Activated naive CD4-positive, alpha-beta T cell (primary cell): ENCODE measurements at places on chromosomes 5 and 9.

DNA sequence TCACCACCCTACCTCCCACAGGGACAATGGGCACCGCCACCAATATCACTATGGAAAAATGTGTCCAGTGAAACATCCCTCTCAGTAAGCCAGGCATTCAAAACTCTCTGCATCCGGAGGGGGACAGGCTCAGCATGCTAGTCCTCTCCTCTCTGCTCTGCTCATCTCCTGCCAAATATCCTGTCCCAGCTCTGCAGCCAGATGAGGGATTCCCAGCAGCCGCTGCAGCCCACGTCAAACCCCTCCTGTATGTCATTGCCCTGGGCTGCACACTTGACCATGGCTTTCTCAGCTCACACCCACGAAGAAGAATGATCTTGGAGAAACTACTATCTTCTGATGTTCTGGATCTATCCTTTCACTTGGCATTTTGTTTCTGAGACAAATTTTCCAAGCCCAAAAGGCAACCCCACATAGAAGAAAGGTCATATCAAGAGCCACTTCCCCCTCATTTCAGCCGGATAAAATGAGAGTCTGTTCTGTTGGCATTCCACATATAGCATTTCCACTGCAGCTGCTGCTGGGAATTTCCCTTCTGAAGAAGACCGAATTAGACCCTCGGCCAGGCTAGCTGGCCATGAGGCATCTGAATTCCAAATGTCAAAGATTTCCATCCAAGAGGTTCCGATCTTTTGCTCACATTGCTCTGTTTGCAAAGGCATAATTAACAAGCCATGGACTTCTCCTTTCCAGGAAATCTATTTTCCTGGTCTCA, 338.0 kb downstream of the ACTL7B start:
- DNase-seq: no peak

DNA sequence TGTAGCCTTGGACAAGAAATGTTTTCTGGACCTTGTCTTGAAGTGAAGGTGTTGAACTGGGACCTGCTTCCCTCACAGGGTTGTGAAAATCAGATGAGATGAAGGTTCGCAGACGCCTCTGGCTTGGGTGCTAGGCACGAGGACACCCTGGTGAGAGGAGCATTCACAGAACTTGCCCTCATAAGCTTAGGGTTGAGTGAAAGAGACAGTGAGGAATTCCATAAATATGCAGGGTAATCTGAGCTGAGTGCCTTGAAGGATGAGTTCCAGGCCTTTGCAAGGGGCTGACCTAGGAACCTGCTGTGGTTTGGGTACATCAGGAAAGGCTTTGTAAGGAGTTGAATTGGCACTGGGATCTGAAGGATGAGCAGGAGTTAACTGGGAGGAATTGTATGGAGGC, 75.7 kb upstream of the SAP30L start:
- no peak for DNase-seq

- no peak for DNase-seq
These were observed 59.3 kb downstream of the RGS3 start for GRCh38 chr9:113522858-113523257.

DNA sequence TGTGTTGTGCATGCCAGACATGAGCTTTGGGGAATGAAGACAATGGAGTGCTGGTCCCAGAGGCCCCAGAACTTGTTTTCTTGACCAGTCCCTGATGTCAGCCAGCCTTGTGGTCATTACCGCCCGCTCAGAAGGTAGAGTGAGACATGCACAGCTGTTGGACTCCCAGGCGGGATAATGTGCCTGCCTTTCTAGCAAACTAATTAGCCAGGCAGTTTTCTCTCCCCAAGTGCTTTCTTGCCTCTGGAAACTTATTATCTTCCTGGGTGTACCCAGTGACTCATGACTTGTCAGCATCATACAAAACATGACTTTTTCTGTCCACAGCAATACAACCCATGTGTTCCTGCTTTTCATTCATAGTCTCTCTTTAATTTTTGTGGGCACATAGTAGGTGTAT, 131.1 kb downstream of the RMI1 start:
- DNase-seq: no peak

GRCh38 chr9:135820661-135821060, 86.7 kb downstream of the CAMSAP1 start:
- no peak for DNase-seq

DNA sequence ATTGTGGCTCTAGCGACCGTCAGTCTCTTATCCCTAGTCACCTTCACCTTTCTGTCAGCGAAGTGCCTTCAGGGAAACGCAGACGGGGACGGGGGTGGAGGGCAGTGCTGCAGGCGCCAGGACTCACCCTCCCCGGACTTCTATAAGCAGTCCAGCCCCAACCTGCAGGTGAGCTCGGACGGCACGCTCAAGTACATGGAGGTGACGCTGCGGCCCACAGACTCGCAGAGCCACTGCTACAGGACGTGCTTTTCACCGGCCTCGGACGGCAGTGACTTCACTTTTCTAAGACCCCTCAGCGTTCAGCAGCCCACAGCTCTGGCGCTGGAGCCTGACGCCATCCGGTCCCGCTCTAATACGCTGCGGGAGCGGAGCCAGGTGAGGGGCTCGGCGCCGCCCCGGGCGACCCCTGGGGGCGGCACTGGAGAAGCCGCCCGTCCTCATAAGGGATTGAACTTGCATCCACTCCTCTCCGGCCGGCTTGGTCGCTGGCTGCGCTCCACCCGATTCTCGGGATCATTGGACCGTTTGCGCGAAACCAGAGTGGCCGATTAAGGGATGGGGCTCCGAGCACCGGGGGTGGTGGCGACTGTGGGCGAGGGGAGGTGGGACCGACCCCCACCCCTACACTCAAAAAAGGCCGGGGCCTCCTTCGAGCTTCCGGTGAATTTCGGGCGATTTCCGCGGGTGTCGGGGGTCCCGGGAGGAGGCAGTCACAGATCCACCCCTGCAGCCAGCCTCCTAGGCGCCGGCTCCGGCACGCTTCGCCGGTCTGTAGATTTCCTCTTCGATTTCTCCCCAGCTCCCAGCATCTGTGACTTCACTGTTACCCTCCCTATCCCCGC, 2.7 kb downstream of the PCDHGC5 start:
- DNase-seq: no peak

- no peak for DNase-seq
These were observed 242.4 kb upstream of the ATP10B start for GRCh38 chr5:161094411-161094810.

DNA sequence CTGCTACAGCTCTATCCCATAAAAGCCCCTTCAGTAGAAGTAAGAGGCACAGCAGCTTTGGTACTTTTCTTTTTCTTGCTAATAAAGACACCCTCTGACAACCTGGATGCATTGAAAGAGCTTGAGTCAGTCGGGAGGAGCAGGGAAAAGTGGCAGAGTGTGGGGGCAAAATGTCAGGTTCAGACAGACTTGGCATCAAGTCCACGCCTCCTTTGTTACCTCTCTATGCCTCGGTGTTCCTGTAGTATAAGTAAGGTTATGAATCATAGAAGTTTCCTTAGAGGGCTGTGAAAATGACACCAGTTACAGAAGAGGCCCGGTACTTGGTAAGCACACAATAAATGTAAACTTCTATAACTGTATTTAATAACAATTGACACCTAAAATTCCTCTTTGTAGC, 133.9 kb downstream of the ESM1 start:
- DNase-seq: no peak

GRCh38 chr9:133384736-133385321, 8.7 kb downstream of the STKLD1 start:
- DNase-seq: no peak

- DNase-seq: no peak
These were observed 389.2 kb upstream of the FTMT start for GRCh38 chr5:121462441-121462840.

DNA sequence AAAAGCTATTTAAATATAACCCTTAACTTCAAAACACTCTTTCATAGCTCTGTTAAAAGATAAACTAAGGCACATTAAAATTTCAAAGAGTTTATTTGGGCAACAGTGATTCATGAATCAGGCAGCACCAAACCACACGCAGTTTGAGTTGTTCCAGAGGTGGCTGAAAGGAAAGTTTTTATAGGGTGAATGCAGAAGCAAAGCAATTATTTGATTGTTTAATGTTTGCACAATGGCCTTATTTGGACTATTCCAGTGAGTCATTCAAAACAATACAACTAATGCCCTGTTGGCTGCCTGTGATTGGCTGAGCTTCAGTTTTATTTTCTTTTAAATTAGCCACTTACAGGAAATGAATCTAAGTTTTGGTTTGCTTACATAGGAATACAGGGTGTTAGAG, 125.3 kb downstream of the CEP120 start:
- DNase-seq: no peak

- DNase-seq: no peak
These were observed 245.7 kb upstream of the ELAVL2 start for GRCh38 chr9:24071716-24072115.

DNA sequence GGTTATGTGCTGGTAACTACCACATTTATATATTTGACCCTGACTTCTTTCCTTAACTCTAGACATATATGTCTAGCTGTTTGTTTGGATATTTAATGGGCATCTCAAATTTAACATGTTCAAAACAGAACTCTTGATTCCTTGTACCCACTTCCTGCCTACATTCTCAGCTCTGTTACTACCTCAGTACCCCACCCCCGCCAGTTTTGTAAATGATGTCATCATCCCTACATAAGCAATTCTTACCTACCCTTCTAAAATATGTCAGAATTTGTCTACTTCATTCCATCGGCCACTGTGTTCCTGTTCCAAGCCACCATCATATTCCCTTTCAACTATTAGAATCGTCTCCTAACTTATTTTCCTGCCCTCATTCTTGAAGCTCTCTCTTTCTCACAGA, 4.8 kb downstream of the RAD50 start:
- DNase-seq: no peak

DNA sequence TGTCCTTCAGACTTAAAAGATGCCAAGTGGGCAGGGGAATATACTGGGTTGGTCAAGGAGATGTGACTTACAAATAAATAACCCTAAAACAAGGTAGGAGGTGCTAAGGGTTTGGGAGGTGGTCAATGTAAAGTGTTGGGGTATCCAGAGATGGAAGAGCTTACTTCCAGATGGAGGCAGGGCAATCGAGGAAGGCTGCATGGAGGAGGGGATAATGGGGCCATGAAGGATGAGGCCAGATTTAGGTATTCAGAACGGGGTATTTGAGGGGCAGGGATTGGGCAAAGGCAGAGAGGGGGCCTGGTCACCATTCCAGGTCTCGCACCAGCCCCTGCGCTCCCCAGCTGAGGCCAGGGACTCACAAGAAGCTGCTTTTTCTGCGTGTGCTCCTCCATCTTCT, 57.9 kb upstream of the FBXW11 start:
- DNase-seq: no peak

GRCh38 chr5:150762211-150762610, 3.4 kb upstream of the DCTN4 start:
- no peak for DNase-seq

GRCh38 chr5:148511810-148512347, 128.1 kb downstream of the FBXO38 start:
- DNase-seq: no peak

DNA sequence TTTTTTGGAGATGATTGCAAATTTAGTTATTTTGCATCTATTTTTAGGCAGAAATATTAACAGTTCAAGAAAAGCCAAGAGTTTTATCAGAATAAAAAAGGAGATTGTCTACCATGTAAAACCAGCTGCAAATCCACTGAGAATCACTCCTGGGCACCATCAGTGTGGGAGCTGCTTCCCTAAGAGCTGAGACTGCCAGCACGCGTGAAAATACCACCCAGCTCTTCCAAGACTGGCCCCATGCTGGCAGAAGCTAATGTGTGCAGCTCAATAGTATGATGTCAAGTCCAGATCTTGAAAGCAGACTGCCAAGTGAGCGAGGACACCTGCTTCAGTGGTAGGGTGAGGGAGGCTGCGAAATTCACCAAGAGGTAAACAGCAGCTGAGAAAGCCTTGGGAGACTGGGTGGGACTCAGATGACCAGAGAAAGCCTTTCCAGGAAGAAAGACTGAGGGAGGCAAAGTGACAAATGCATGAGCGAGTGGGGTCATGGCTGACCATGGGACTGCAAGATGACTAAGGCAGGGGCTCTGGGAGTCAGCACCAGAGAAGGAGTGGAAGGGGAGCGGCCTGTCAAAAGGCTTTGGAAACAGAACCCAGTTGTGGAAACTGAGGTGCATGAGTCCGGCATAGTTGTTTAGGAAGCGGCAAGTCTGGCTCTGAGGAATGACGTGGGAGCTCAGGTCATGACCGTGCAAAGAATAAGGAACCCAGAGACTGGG, 200.9 kb downstream of the GADD45G start:
- DNase-seq: no peak

DNA sequence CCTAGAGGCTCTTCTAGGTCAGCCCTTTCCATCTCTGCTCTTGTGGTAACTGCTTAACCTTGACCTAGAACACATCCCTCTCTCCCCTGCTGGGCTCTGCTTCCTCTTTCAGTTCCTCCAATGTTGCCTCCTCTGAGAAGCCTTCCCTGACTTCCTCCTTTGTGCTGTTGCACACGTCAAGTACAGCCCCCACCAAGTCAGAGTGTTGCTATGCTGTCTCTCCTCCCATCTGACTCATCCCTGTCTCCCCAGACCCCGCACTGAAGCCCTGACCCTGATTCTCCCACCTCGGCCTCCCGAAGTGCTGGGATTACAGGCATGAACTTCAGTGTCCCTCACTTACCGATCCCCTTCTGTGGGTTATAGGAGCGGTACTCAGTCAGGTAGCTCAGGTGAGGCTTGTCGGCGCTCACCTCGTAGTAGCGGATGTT, 10.4 kb upstream of the TRIM14 start:
- no peak for DNase-seq

DNA sequence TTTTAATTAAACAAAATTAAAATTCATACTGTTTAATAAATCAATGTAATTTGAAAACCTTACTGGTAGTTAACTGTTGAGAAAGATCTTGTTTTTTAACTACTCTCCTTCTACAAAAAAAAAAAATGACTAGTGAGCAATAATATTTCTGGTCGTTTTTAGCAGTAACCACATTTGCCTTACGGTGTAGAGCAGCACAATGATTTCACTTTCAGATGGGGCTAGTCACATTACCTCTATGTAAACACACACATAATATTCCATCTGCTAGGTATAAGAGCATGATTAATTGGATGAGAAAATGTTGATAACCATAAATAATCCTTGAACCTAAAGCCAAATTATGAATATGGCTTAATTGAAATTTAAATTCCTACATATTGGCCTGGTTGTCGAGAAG, 198.1 kb downstream of the CHSY3 start:
- no peak for DNase-seq

GRCh38 chr5:7837403-7837802, 13.5 kb downstream of the CFAP90 start:
- no peak for DNase-seq

DNA sequence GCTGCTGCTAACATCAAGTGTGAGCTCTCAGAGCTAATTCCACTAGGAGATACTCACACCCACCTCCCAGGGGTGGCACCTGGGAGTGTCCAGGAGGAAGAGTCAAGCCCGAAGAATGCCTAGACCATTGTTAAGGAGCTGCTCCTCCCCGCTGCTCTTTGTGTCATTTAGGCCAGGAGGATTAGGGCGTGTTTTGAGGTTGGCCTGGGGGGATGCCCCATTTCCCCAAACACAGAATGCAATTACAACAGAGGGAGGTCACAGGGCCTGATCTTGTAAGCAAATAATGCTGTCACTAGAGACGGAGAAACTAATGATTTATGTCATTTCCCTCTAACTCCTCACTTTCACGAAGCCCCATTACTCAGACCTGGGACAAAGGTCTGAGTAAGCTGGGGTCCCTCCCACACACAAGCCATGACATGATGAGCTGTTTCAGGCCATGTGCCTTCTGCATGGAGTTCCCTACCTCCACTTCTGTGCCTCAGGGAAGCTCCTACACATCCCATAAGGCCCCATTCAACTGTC, 312.5 kb downstream of the ACTL7B start:
- DNase-seq: no peak
